ENCODE measurements at places on chromosomes 2 and 18.

DNA sequence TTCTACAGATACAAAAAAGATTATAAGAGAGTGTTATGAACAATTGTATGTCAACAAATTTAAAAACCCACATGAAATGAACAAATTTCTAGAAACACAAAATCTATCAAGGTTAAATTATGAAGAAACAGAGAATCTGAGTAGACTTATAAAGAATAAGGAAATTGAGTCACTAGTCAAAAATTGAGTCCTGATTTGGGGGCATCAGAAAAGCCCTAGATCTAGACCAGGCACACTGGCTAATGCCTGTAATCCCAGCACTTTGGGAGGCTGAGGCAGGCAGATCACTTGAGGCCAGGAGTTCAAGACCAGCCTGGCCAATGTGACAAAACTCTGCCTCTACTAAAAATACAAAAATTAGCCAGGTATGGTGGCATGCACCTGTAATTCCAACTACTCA, 15.3 kb upstream of the SPR start:
- DNase-seq = no peak

DNA sequence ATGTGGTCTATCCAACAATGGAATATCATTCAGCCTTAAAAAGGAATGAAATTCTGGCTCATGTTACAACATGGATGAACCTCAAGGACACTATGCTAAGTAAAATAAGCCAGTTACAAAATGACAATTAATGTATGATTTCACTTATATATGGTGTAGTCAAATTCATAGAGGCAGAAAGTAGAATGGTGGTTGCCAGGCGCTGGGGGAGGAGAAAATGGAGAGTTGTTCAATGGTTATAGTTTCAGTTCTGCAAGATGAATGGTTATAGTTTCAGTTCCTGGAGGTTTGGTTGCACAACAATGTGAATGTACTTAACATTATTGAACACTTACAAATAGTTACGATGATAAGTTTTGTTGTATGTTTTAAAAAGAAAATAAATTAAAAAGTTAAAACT, 79.2 kb upstream of the IL1R2 start:
- DNase-seq = no peak

DNA sequence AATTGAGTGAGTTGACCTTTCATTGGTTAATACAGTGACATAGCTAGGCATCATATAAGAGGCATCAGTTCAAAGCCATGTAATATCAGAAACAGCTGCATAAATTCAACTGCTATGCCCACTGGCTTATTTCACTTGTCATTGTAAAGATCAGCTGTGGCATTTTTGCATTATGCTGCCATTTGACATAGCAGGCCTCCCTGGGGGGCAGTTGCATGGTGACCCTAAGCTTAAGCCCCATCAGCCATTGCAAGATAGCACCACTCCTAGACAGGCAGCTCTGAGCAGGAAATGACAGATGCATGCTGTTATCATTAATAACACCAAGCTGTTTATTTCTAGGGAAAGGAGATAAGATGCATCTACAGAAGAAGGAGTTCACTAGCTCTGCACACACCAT, 233.4 kb upstream of the CNTNAP5 start:
- no peak for DNase-seq

DNA sequence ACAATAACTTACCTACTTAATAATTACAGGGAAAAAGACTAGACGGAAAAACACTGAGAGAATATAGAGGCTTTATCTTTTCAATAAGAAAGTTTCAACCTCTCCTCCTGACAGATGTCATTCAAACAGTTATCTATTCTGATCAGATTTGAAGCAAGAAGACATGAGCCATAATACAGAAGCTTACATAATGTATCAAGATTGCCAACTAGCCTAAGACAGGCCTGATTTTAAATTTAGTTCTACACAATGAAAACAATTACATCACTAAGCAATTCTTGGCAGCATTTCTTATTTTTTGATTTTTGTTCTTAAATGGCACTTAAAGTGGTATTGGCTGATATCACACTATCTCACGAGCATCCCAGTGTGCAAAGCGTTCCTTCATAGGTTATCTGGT, 41.6 kb downstream of the GPR155 start:
- DNase-seq = no peak

- DNase-seq = no peak
Observed at GRCh38 chr18:500632-501405, at the start of gene COLEC12. Gene COLEC12, minus strand, starts transcription at chr18:500701. Its CDS starts 187 bp downstream, at chr18:500514.

GRCh38 chr2:198874472-198874858, 583.3 kb downstream of the SATB2 start:
- no peak for DNase-seq

GRCh38 chr18:72667932-72668331, 123.8 kb upstream of the CBLN2 start:
- no peak for DNase-seq

- peak; percentile 34 for DNase-seq
Observed at GRCh38 chr2:1550658-1551316, 137.5 kb downstream of the TPO start.

DNA sequence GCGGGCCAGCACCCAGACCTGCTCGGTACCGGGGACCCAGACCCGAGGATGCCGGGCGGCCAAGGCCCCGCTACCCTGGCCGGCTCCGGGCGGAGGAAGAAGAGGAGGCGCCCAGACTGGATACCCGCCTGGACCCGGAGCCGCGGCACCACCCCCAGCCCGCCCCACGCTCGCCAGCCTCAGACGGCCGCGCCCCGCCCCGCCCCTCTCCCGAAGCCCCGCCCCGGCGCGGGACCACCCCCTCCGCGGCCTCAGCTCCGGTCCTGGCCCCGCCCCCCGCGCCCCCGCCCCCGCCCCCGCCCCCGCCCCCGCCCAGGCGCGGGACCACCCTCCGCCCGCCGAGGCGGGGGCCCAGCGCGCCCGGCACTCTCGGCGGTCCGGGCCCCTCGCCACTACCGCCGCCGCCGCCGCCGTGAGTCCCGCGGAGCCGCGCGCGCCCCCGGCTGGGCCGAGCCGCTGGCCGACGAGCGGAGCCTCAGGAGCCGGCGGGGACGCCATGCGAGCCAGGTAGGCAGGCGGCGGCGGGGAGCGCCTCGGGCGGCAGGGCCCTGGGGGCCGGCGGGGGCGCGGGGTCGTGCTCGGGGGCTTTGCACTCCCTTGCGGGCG, at the start of gene SH3BP4:
Gene SH3BP4 (plus strand): TSS at position 354 of the 606 bp plus-strand sequence. CDS start 82,986 bp downstream, outside the sequence.
- peak; percentile 59 for DNase-seq

DNA sequence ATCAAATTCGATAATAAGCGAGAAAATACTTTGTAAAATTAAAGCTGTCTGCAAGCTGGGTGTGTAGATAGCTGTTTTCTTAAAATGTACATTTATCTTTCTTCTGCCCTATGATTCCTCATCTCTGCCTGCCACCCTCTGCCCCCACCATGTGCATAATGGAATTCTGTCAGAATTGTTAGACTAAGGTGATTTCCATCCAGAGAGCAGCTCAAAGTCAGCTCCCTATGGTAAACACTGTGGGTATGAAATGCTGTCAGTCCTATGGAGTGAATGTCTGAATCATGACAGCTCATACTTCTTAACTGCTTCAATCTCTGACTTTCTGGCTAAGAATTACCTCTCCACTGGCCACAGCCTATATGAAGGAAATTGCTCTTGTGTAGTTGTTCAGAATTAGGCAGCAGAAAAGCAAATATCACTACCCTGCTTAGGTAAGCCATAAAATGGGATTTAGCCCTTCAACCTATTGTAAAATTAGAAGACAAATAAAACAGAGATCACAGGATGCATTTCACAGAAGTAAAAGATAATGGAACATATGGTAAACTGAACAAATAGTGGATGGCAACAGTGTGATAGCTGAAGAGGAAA, 137.7 kb downstream of the CD8B2 start:
- no peak for DNase-seq

DNA sequence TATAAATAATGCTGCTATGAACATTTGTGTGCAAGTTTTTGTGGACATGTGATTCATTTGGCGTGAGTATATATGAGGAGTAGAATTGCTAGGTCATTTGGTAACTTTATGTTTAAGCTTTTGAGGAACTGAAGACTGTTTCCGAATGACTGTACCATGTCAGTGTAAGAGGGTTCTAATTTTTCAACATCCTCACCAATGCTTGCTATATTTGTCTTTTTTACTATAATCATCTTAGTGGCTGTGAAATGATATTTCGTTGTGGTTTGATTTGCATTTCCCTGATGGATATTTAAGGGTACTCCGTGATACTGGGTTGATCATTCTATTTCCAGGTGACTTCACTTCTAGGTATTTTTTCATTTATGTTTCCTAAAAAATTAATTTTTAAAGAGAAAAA, 241.1 kb downstream of the BCL2 start:
- no peak for DNase-seq

- no peak for DNase-seq
Observed at GRCh38 chr2:42523341-42523740, 29.6 kb upstream of the KCNG3 start.

DNA sequence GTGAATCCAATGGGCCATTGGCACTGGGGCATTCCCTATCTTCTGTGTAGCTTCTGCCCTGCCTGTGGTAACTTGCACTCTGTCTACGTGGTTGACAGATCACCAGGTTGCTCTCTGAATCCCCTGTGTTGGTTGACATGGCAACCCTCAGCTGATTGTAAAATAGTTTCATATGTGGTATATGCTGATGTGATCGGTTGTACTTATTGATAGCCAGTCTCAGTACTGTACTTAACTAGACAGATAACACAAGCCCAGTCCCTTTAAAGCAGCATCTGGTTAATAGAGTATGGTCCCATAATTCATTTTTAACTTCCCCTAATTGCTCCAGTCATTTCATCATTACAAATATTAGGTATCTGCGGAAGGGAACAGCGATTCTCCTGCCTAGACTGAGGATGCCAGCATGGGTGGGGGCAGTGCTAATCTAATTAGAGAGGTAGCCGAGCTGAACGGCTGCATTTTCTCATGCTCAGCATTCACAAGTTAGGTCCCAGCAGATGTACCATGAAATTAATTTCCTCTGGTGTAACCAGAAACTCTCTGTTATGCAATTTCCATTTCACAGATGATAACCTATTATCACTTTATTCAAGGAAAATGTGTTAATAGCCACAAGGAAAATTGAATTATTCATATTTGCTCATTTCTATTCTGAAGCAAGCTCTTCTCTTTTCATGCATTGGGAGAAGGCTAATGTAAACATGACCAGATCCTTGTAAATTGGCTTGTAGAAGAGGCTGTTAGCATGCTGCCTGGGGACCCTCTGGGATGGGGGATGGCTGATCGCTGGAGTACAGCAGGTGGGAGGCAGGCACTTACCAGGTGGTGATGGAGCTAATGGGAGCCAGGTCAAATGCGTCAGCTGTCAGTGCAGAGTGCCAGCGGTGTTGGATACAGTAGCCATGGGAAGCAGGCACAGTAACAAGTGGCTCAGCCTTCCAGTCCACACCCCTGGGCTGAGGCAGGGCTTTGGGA, 608.3 kb downstream of the GALR1 start:
- no peak for DNase-seq

- no peak for DNase-seq
Observed at GRCh38 chr18:51523671-51524070, 326.2 kb upstream of the MEX3C start.

DNA sequence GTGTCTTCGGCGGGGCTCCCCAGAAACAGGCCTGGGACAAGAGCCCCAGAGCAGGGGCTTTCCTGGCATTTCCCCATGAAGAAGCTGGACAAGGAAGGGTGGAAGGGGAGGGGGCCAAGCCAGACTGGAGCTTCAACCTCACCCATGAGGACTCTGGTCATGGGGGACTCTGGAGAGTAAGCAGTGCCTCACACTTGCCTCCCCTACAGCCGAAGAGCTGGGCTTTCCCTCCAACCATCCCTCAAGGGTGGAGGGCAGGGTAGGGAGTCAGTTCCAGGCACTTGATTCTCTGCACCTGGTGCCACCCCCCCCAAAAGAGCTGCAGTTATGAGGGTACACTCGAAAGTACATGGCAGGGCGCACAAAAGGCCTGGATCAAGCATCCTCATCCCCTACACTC, 246.6 kb downstream of the TFCP2L1 start:
- DNase-seq = no peak

- no peak for DNase-seq
Observed at GRCh38 chr18:40878371-40878770, 1076.7 kb upstream of the PIK3C3 start.

- DNase-seq = no peak
Observed at GRCh38 chr2:84807063-84807485, 73.8 kb downstream of the TRABD2A start.

GRCh38 chr18:50866765-50867164, 12.2 kb upstream of the ME2 start:
- DNase-seq = no peak

DNA sequence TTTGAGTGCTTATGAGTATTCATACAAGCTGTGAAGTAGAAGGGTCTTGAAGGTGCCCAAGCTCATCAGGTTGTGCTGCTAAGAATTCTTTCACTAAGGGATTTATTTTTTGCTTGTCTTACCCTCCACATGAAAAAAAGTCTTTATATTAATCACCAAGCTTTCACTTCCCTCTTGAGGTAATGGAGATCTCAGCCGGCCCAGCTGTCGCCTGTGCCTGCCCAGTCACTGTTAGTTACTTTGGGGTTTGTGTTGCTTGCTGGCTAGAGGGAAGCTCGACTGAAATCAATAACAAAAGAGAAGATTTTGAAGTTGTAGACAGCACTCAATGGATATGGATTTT, 21.9 kb downstream of the MC2R start:
- DNase-seq = no peak

GRCh38 chr2:54613794-54614257, 109.6 kb upstream of the EML6 start:
- no peak for DNase-seq

- no peak for DNase-seq
Observed at GRCh38 chr2:132404056-132404455, 12.5 kb upstream of the GPR39 start.

- no peak for DNase-seq
Observed at GRCh38 chr2:239466061-239466754, 65.4 kb upstream of the HDAC4 start.

DNA sequence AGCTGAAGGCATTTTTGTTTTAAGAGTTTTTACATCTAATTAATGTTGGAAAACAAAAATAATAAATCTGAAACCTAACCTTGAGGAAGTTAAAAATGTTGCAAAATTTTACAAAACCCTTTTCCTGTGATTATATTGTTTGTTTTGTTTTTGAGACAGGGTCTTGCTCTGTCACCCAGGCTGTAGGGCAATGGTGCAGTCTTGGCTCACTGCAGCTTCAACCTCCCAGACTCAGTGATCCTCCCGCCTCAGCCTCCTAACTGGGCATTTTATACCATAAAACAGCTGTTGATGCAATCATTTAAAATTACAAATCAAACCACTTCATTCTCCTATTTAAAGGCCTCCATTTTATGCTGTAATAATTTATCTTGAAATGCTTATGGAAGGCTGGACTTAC, 1.7 kb upstream of the ZNF24 start:
- DNase-seq = no peak

- DNase-seq = no peak
Observed at GRCh38 chr18:21295101-21295500, 53.1 kb downstream of the GREB1L start.

- no peak for DNase-seq
Observed at GRCh38 chr2:185306119-185306518, 432.5 kb upstream of the FSIP2 start.

DNA sequence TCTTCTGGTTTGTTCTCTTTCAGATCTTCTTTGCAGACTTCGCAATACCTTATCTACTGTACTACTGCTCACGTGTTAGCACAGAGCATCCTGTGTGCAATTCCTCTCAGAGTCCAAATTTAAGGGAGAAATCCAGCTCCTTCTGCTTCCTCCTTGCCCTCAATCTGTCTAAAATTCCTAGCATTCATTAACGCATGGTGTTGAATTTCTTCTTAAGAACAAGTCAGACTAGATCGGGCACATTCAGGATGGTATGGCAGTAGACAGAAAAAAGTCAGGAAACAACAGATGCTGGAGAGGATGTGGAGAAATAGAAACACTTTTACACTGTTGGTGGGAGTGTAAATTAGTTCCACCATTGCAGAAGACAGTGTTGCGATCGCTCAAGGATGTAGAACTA, 206.1 kb upstream of the CDH7 start:
- DNase-seq = peak; percentile 21

GRCh38 chr2:33291278-33292013, 185.0 kb upstream of the RASGRP3 start:
- no peak for DNase-seq
